ENCODE measurements at places on chromosomes 5 and 9. TPM values are rescaled to one million over a fixed set of nuclear protein-coding genes. Genes with fewer than 3 reads are reported as not detected.

Gene SLC4A9
- 0.26 TPM for polyA plus RNA-seq

Gene MOB3B
- polyA plus RNA-seq: 15.8 TPM

Gene FOXI1
- not detected for polyA plus RNA-seq

Gene HRCT1
- polyA plus RNA-seq: 0.71 TPM

Gene KCNV2
- 0.13 TPM for polyA plus RNA-seq

Gene PCDHA5
- 0.08 TPM for polyA plus RNA-seq

Gene SLC45A2
- 0.13 TPM for polyA plus RNA-seq

Gene CDKN2B
- polyA plus RNA-seq: 0.10 TPM

Gene PCDHGA7
- polyA plus RNA-seq: 2.1 TPM

Gene EMB
- polyA plus RNA-seq: 6.8 TPM

Gene OCLN
- 44.8 TPM for polyA plus RNA-seq

Gene AQP3
- polyA plus RNA-seq: 23.8 TPM

Gene GRM6
- polyA plus RNA-seq: 2.1 TPM

Gene ZNF367
- 10.6 TPM for polyA plus RNA-seq

Gene SAXO1
- 0.23 TPM for polyA plus RNA-seq

Gene MOCS2
- 45.2 TPM for polyA plus RNA-seq

Gene GNA14
- polyA plus RNA-seq: 13.5 TPM

Gene CCDC192
- 1.3 TPM for polyA plus RNA-seq

Gene SLC1A1
- polyA plus RNA-seq: 3.5 TPM

Gene PDZD2
- 13.6 TPM for polyA plus RNA-seq

Gene SLC46A2
- polyA plus RNA-seq: 0.96 TPM

Gene FBXO38
- polyA plus RNA-seq: 55.7 TPM

Gene CATSPER3
- polyA plus RNA-seq: 0.84 TPM

Gene DPH7
- 68.5 TPM for polyA plus RNA-seq

Gene ACTBL2
- not detected for polyA plus RNA-seq

Gene G3BP1
- 145 TPM for polyA plus RNA-seq

Gene COL15A1
- 1.7 TPM for polyA plus RNA-seq

Gene SLC6A19
- 0.15 TPM for polyA plus RNA-seq

Gene WNK2
- polyA plus RNA-seq: 4.2 TPM

Gene SPAG8
- 12.5 TPM for polyA plus RNA-seq

Gene OBP2B
- polyA plus RNA-seq: not detected

Gene TRIM41
- 26.0 TPM for polyA plus RNA-seq

Gene SV2C
- polyA plus RNA-seq: 0.60 TPM

Gene CAPSL
- 3.3 TPM for polyA plus RNA-seq

Gene LMAN2
- 85.2 TPM for polyA plus RNA-seq
